ENCODE measurements at places on chromosomes 16 and 17.
A peak's percentile ranks its signal among the peaks of the same experiment; 100 is the strongest.

GRCh38 chr17:41937970-41938954 is 7.8 kb downstream of the ODAD4 start:
- no peak for DNase-seq

GRCh38 chr16:50257876-50258275 is 8.5 kb upstream of the ADCY7 start:
- no peak for DNase-seq

GRCh38 chr17:75289832-75290337 is 652 bp upstream of the SLC25A19 start:
- peak; percentile 70 for DNase-seq

- DNase-seq: peak; percentile 45
Observed at GRCh38 chr17:74862108-74862901, 2.6 kb upstream of the GRIN2C start.

DNA sequence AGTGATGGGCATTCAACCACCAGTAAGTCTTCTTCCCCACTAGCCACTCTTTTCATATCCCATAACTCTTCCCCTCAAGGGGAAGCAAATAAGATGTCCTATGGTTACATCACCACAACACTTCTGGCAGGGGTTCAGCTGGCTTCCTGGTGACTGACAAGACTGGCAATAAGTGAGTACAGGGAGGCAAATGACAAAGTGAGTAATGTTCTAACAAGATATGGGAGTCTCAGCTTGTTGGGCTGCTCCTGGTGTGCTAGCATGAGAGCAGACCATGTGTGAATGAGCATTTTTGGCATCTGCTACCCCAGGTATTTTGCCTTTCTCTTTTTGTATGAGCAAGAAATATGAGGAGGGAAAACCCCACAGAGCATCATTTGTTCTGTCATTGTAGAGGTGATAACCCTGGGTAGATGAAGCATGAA is 9.9 kb downstream of the TMIGD1 start:
- DNase-seq: peak; percentile 84

All from fibroblast of pulmonary artery (primary cell).